Stimulated activated CD8-positive, alpha-beta memory T cell treated with anti-CD3 and anti-CD28 coated beads, Interleukin-4, amount 100 ng/mL, for 1 hour (primary cell): ENCODE measurements at places on chromosomes 5 and 9.

DNA sequence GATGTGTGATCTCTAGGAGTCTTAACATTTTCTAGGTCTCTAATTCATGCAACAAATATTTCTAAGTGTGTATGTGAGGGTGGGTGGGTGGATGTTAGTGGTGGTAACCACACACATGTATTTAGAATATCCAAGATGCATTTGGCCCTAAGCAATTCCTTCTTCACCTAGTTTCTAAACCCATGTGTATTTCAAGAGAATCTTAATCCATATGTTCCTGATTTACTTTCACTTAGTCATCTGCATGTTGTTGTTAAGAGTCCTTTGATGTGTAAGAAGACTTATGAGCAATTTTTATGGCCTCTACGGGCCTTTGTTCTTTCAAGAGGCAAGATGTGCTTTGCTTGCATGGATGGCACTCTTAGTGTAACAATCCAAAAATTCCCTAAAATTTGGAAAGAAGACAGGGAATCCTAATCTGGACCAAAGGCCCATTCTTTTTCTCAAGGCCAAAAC is 282.6 kb downstream of the SPATA31D1 start:
- DNase-seq: no peak

DNA sequence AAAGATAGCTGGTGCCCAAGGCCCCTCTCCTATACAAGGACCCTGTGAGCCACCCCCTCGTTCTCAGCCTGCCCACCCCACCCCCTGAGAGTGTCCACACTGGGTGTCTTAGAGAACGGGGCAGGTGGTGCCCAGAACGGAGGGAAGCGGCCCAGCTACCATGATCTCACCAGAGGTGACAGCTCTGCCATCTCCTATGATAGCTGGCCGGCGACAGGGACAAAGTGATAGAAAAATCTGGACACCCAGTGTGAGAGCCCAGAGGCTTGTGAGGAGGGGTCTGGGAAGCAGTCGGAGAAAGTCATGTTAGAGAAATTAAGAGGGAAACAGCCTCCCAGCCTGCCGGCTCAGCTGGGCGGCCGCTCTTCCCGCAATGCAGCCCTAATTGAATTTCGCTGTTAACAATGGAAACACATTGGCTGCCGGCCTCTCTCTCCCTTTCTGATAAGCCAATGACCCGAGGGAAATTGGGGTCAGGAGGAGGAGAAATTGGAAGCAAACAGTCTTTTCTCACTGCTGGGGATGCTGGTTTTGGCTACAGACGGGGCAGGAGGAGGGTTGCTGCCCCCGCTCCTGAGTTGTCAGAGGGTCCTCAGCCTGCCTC is 32.3 kb downstream of the HK3 start:
- no peak for DNase-seq

DNA sequence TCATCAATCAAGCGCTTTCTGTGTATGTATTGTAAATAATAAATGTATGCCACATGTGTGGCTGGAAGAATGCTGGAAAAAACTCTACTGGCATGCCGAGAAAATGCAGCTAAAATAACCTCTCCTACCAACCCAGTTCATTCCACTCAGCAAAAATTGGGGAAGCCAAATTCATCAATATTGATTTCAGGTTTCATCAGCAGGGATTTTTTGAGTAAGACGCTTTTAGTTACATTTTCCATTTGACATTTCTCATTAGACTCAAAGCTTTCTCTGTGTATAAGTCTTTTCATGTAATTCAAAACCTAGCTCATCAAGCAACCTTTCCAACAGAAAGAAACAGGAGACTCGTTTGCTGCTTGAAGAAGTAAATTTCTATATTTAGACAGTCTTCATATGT is 338.1 kb downstream of the DMRT2 start:
- no peak for DNase-seq

DNA sequence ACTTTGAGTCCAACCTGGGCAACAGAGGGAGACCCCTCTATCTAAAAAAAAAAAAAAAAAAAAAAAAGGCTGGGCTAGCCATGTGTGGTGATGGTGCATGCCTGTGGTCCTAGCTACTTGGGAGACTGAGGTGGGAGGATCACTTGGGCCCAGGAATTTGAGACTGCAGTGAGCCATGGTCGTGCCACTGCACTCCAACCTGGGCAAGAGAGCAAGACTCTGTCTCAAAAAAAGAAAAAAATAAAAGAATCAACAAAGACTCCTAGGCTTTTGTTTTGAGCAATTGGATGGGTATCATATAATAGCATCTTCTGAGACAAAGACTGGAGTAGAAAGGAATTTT is 481.7 kb upstream of the PAPPA start:
- no peak for DNase-seq

GRCh38 chr5:143657647-143658285 is 154.2 kb upstream of the HMHB1 start:
- no peak for DNase-seq

- no peak for DNase-seq
Observed at GRCh38 chr5:60196385-60197113, 303.0 kb upstream of the PDE4D start.

- DNase-seq: no peak
Observed at GRCh38 chr9:1966725-1967366, 48.3 kb upstream of the SMARCA2 start.

GRCh38 chr9:75891771-75892215 is 1.3 kb downstream of the PCSK5 start:
- no peak for DNase-seq

DNA sequence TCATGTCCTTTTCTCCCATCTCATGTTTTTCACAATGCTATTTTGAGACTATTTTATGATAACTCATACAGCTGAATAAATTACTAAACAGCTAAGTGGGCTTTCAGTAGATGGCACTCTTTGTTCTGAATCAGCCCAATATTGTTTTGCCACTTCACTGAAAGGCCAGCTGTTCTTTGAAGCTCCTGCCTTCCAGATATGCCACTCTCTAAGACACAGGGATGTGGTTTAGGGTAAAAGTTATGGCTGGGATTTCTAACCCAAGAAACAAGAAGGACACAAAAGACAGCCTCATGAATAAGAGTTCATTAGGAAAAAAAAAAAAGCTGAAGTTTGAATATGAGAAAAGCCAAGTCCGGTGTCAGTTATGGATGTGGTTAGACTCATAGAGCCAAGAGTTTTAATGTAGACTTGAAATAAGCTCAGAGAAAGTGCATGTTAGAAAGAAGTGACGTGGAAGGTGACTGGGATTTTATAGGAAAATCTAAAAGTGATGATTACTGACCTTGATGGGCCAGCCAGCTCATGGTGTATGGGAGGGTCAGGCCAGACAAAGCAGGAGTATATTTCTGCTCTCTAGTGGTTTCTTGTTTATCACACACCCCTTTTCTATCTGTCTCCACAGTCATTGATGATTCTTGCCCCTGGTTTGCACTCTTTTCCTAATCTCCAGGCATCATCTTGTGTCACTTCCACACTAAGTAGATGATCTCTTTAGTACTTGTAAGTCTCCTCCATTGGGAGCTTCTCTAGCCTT is 488.5 kb downstream of the NR2F1-AS1 start:
- no peak for DNase-seq

DNA sequence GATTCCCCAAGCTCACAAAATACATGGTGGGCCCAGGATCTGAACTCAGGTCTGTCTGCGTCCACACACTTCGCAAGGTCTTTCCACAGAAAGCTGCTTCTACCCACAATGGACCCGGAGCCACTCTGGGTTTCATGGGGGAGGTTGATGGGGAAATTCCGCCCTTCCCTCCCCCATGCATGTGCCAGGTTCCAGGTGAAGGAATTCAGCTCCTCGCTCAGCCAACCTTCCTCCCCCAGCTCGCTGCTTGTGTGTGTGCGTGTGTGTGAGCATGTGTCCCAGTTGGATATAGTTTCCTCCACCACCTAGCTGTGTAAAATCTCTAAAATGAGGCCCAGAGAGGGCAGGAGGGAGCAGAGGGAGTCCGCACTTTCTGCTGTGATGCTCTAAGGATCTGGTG is 1.0 kb downstream of the PTGS1 start:
- DNase-seq: no peak

GRCh38 chr9:98175028-98175569 is 17.3 kb downstream of the CORO2A start:
- DNase-seq: no peak

DNA sequence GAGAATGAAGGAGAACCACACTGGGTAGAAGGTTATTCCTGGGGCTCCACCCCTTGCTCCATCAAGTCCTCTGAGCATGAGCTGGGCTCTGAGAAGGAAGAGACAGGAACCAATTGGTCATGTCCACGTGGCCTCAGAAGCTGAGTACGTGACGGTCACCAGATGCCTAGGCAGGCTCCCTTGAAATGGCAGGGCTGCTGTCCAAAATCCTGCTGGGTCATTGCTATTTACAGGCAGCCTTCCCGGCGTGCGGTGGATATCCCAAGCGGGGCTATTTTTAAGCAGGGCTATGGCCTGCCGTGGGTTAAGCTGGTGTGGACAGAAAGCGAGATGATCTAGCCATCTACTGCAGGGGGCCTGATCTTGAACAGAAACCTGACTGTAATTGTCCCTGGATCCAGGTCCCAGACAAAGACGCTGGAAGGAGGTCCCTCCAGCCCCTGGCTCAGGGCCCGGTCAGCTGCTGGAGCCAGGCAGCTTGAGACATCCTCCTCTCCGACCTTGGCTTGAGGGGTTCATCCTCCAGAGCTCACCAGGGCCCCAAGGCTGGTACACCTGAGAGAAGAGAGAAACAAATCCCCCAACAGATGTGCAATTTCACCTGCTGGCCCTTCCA is 550 bp upstream of the CKMT2 start:
- no peak for DNase-seq

DNA sequence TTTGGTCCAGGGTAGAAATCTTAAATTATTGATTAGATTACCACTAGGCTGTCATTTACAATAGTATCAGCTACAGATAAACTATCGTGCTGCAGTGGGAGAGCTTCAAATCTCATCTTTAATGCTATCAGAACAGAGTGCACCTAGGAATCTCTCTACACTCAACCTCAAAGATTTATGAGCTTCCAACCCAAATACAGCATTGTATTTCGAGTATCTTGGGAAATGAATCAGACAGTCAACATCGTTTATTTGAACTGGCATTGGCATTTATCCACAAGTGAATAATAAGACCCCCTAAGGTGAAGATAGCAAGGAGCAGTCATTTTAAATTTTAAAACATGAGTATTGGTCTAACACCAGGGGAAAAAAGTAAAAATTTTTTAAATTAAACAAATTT is 1203.2 kb downstream of the CDH12 start:
- no peak for DNase-seq

DNA sequence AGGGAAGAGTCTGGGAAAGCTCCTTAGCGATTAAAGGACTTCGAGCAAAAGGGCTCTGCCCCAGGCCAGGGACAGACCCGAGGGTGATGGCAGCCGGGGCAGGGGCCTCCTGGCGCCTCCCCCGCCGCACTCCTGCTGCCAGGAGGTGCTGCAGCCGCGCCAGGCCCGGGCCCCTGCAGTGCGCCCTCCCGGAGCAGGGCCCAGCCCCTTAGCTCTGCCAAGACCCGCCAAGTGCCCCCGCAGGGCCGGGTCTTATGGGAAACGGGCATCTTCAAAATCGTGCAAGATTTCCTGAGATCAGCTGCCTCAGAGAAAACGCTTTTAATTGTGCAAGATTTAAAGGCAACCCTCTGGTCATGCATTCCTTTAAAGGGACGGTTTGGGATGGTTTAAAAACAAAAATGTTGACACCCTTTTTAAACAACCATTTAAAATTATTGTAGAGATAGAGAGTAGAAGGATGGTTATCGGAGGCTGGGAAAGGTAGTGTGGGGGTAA is 52.4 kb downstream of the CDC14B start:
- no peak for DNase-seq
